ENCODE measurements at places on chromosomes 16 and 17.

DNA sequence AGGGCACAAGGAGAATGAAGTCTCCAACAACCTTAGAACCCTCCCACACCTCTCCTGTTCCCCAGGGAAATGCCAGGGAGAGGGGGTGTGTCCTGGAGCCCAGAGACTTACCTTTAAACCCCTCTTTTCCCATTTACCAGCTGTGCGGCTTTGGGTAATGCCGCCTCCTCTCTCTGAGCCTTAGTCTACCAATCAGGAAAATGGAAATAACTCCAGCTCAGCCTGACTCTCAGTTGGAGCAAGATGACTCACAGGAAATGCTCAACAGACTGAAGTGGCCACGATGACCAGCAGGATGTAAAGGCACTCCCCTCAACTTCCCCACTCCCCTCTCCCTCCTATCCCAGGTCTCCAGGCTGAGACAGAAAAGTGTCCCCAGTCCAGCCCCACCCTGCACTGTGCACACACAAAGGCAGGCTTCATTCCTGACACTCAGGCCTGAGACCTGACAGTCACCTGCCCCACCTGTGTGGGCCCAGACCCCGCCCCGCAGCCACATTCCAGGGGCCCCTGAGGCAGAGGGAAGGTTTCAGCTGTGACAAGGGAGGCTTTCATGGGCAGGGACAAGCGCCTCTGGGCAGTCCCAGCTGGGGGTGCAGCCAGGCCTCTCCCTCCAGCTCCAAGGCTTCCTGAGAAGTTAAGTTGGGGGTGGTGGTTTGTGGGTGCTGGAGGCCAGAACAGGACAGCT, 3.0 kb upstream of the KRT15 start:
- no peak for DNase-seq

- no peak for DNase-seq
Measured at GRCh38 chr16:50722960-50723359, 18.9 kb upstream of the CYLD start.

DNA sequence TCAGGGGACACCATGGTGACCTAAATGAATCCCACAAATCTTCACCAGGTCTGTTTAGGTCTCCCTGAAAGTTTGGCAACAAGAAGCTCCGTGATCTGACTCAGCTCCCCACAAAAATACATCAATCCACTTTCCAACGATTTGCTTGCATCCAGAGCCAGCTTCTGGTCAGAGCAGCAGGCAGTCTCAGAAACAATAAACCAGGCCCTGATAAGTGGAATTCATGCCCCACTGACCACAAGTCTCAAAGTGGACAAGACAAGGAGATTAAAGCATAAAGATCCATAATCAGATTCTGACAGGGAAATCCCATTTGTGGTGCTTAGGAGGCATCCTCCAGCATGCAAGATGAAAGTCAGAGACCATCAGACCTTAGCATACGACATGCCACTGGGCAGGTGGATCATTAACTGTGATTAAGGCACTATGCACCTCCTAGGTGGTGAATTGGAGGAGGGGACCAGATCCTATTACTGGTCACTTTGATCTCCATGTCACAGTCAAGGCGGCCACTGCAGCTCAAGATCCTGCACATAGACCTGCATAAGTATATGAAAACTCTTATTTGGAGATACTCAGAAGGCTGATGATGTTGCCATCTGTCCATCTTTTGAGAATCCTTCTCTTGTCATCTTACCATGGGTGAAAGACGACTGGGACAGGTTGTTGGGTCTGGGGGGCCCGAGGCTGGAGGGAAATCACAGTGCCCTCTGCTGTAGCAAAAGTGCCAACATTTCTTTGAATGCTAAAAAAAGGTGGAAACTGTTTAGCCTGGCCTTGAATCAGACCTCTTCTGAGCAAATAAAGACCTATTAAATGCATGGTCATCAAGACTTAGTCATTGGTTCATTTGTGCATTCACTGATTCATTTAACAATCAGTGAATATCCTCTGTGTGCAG, 309.2 kb upstream of the CCL2 start:
- DNase-seq = no peak

DNA sequence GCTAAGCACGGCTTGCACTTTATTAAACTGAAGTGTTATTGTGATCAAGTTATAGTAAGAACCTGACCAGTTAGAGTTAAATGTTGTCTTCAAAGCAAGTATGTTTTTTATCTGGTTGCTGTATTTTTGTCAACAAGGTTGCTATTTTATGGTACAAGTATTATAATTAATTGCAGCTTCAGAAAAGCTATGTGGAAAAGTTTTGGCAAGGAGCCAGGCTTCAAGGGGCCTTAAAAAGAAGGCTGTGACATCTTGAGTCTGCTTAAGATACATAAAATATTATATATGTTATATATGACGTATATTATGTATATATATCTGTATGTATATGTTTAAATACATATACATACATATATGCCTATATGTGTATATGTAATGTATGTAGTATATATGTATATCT, 1461.2 kb upstream of the CDH8 start:
- DNase-seq = no peak

All from stimulated activated CD4-positive, alpha-beta T cell treated with anti-CD3 and anti-CD28 coated beads, Interleukin-4, amount 100 ng/mL, for 48 hours (primary cell).